ENCODE measurements at places on chromosomes 12 and 14. TPM values are rescaled to one million over a fixed set of nuclear protein-coding genes. Genes with fewer than 3 reads are reported as not detected.

The RDH12 gene
- not detected for total RNA-seq

DNA sequence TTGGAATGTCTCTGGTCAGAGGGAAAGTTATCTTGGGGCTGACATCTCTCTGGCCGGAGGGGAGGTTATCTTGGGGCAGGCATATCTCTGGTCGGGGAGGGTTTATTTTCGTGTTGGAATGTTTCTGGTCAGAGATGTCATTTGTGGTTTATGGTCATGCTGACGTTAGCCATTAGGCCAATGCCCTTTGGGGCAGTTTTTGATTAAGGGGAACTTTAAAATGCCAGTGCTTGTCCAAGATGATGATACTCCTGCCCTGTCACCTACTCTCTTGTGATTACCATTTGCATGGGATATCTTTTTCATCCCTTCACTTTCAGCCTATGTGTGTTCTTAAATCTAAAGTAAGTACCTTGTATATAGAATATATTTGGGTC lies 29.0 kb upstream of the A2M start:
- DNase-seq = no peak

DNA sequence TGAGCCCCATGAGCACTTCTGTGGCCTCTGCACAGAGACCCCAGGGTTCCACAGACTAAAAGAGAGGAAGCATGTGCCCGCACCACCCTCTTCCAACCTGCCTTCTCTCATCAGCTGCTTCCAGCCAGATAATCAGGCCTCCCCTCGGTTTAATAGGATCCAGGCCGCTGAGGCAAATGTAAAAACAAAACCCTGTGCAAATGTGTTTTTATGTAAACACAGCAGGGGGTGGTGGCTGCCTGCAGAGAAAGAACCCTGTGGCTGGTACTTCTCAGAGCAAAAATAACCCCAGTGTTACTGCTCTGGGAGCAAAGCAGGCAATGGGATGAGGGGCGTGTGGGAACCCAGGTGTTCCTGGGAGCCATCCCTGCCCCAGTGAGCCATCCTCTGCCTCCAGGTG lies 46.2 kb downstream of the WSCD2 start:
- DNase-seq = no peak

DNA sequence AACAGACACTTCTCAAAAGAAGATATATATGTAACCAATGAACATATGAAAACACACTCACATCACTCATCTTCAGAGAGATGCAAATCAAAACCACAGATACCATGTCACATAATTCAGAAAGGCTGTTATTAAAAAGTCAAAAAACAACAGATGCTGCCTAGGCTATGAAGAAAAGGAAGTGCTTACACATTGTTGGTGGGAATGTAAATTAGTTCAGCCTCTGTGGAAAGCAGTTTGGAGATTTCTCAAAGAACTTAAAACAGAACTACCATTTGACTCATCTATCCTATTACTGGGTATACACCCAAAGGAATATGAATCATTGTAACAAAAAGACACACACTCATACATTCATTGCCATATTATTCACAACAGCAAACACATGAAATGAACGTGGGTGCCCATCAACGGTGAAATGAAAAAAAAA lies 35.1 kb downstream of the EIF2S3B start:
- no peak for DNase-seq

DNA sequence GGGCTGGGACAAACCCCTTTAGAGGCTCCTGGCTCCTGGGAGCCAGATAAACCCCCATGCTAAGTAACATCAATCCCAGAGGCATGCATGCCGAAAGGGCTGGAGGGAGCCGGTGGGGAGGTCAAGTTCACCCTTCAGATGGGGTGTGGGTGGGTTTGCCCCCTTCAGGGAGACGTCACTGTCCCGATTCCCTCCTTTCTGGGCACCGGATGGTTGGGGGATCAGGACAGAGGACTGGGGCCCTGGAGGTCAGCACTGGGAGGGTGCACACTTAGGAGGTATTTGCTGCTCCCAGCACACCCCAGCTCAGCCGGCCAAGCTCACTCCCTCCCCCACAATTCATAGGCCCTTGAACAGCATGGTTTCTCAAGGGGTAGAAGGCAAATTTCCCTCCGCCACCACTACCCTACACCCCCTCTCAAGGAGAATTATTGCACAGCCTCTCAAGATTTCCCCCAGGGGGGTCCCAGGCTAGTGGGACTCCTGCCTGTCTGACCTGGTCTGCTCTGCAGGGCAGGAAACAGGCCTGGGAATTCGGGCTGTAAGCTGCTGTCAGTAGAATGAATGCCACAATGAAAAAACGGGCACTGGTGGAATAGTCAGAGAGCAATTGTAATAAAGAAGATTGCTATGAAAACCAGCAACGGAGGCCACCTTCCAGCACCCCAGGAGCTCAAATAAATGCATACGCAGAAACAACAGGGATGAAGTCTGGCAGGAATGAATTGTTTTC lies 63.5 kb downstream of the GALNT16 start:
- peak; percentile 48 for DNase-seq

DNA sequence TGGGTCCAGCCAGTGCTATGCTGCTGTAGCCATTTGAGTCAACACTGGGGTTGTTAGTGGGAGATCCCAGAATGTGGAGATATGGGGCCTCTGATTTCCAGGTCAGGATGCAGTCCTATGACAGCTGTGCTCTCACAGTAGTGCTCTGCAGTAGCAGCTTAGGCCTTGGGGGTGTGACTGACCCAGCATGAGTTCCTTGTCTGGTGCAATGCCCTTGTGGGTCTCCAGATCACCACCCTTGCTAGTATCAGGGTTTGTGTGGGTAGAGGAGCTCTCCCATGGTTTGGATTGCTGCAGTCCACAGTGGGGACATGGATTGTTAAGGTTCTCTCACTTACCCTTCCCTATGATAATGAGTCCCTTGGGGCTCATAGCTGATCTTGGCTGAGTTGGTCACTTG lies 113.7 kb downstream of the RAD51B start:
- no peak for DNase-seq

- DNase-seq = peak; percentile 38
Measured at GRCh38 chr14:100902295-100903133, 1.0 kb downstream of the RTL1 start.

DNA sequence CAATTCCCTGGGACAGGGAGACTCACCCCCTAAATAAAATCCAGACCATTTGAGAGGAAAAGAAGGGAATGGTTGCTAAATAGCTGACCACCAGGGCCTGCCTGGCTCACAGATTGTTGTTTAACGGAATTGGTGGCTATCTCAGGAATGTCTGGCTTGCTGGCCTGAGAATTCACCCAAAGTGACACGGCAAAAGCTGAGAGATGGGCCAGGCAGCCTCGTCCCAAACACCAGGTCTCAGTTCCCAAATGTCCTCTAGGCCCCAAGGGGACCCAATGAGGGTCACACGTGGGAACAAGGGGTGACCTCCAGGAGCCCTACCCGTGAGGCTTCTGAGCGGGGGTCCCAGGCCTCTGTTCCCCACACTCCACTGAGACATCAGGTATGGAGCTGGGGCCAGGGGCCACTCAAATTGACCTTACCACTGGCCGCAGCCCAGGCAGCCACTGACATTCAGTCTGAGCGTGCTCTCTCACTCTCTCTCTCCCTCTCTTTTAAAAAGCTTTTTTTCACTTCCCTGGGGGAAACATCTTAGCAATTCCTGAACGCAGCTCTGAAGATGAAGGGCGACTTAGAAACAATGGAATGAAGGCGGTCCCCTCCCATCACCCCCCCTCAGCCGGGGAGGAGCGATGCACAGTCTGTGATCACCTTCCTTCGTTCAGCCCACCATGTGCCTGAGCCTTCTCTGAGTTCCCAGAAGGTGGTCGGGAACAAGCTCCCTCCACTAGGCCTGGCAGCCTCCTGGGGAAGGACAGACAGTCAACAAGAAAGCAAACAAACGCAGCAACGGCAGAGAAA lies 131.2 kb downstream of the SCARB1 start:
- no peak for DNase-seq

DNA sequence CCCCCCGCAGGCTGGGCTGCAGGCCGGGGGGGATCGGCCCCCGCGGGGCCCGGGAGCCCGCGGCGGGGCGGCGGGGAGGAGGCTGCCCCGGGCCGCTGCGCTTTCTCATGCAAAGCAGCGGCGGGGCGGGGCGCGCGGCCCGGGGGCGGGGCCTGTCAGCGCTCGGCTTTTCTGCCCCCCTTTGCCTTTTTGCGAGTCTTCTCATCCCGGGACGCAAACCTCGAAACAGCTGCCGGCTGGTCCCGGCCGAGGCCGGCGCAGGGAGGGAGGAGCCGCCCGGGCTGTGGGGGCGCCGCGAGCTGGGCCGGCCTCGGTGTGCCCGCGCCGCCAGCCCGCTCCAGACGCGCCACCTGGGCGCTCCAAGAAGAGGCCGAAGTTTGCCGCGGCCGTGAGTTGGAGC lies at the start of gene FZD10:
Gene FZD10, plus strand, starts transcription at position 198 of the 400 bp plus-strand sequence. CDS start 479 bp downstream, outside the sequence.
- no peak for DNase-seq

DNA sequence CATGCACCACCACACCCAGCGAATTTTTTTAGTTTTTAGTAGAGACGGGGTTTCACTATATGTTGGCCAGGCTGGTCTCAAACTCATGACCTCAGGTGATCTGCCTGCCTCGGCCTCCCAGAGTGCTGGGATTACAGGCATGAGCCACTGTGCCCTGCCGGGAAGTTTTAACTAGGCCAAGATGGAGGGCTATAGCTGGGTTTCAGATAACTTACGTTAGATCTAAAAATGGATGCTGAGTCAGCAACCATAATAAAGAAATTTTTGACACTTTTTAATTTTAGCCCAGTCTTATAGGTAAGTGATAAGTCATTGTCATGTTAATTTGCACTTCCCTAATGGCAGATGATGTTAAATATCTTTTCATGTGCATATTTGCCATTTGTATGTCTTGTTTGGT lies 14.4 kb downstream of the ZDHHC17 start:
- no peak for DNase-seq

DNA sequence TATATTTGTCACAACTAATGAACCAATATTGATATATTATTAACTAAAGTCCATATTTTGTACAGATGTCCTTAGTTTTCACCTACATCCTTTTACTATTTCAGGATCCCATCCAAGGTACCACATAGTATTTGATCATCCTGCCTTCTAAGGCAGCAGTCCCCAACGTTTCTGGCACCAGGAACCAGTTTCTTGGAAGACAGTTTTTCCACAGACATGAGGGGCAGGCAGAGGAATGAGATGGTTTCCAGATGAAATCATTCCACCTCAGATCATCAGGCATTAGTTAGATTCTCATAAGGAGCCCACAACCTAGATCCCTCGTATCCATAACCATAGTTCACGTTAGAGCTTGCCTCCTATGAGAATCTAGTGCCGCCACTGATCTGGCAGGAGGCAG lies 82.8 kb upstream of the BCL2L14 start:
- no peak for DNase-seq

The SOX5 gene
- 9.4 TPM for total RNA-seq

DNA sequence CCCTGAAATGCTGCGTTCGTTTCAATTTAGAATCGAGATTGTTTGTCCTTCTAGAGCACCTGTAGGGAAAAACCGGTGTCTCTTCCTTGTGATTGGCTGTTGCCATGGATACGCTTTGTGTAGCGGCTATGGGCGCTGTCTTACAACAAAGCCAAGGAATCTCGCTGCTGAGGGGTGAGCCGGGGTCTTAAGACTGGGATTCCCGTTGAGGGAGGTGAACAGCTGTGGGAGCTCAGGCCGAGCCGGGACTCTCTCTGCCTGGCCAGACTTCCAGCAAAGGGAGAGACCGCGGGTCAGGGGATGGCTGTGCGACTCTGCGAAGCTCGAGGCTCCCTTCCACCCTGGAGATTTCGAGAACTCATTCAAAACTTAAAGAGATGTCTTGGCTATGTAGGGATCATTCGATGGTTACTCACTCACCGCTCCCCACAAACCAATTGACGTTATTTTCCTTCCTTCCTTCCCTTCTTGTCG lies at the start of the genes LRRIQ1 and TSPAN19:
Gene LRRIQ1, plus strand, starts transcription at position 118 of the 474 bp plus-strand sequence. CDS start 1,826 bp downstream, outside the sequence.
Gene TSPAN19, minus strand, starts transcription at position 44 of the 474 bp plus-strand sequence. CDS start 6,331 bp downstream, outside the sequence.
- peak; percentile 76 for DNase-seq

The HPD gene
- total RNA-seq = 0.36 TPM

The FOXN4 gene
- 0.41 TPM for total RNA-seq

DNA sequence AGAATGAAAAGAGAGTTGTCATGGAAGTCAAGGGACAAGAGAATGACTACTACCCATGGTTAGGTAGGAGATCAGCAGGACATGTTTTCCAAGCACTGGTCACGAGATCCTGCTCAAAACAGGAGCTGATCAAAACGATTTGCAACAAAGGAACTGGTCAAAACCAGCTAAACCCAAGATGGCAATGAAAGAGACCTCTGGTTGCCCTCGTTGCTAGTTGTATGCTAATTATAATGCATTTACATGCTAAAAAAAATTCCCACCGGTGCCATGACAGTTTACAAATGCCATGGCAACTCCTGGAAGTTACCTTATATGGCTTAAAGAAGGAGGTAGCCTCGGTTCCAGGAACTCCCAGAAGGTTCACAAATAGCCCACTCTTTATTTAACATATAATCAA lies 95.0 kb upstream of the OTX2 start:
- no peak for DNase-seq

DNA sequence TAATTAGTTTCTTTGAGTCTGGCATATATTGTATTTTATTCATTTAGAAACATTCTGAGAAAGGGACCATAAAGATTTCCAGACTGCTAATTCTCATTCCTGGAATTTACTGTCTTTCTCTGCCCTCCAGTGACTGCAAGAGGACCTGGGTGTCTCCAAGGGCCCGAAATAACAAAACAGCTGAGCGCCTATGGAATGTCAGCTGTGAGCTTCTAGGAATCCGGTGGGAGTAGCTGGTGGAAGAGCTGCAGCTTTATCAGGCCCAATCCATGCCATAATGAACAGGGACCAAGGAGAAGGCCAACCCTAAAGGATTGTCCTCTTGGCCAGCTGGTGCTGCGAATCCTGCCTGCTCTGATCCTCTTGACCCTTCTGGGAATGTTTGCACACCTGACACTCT lies 31.9 kb downstream of the RDH12 start:
- no peak for DNase-seq

DNA sequence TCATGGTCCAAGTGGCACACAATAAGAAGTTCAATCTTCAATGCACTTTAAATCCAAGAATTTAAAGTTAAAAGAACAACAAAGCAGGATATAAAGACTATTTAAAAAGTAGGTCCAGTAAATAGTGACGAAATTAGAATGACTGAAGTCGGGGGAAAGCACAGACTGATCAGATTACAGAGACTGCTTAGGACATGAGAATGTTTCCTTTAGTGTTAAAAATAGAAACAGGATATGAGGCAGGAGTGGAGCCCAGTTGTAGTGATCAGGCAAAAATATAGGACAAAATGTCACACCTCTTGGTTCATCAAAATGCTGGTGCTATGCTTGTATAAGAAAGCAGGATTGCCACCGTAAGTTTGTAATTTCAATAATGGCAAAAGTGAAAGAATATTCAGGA lies 52.2 kb upstream of the CD163 start:
- no peak for DNase-seq

The SERPINA10 gene
- total RNA-seq = not detected

DNA sequence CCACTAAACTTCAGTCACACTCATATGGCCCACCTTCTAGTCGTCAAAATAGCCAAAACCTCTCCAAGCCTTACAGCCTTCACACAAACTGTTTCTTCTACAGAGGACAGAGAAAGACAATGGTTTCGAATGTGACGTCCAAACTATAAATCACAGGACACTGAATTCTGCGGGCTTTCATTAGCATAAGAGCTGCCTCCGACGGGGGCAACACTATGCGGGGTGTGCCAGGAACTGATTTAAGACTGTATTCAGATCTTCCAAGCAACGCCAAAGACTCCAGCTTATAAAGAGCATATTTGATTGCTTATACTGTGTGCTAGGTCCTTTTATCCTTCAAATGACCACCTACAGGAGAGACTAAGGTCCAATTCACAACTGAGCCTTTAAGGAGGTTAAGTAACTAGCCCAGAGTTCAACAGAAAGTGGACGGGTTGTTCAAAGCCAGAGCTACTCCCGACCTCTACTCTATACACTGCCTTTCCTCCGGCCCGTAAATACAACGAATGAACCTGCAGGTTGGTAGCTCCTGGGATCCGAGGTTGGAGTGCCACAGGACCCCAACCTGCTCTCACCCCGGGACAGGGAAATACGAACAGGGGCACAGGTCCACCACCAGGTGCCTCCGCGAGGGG lies 575 bp downstream of the L2HGDH start:
- DNase-seq = no peak
